K562 (cell line): ENCODE measurements at places on chromosomes 11 and 22. TPM values are rescaled to one million over a fixed set of nuclear protein-coding genes. Genes with fewer than 3 reads are reported as not detected.

Gene DENND6B
- total RNA-seq = 3.1 and 3.2 TPM in 2 replicates

Gene GGT5
- total RNA-seq = 0.18 and 0.81 TPM in 2 replicates

Gene EHF
- total RNA-seq = 0.38 and 0.76 TPM in 2 replicates

Gene PHETA2
- total RNA-seq = 0.18 and 0.22 TPM in 2 replicates

Gene PRRG4
- not detected in 2 replicates for total RNA-seq

Gene C11orf65
- 0.81 and 1.1 TPM in 2 replicates for total RNA-seq
